ENCODE measurements at places on chromosomes 13 and 19. TPM values are rescaled to one million over a fixed set of nuclear protein-coding genes. Genes with fewer than 3 reads are reported as not detected.

DNA sequence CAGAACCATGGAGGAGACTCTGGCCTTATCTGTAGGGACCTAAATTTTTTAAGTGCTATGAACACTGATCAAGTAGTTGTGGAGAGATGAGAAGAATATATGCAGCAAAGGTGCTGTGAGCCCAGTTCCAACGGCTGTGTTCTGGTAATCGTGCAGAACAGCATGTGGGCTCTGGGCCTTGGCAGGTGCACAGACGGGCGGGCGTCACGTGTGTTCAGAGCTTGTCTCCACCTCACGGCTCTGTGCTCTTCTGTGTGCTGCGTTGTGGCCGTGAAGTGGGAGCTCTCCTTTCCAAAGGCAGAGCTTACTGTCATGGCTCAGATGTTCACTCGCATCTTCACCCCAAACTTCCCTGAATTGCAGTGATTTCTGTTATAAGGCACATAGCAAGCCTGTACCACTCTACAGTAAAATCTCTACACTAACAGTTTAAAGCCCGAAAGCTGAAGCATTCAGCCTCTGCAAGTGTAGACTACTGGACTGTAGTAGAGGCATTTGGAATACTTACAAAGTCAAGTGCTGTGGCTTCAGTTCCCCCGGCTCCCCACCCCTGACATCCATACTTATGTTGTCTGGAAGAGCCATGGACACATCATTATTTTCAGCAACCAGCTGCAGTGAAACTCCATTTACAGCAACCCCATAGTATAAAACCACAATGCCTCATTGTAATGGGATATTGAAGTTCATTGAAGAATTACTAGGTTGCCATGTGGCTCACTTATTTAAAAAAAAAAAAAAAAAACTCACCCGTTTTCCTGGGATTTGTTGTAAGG is 27.5 kb upstream of the TEX29 start:
- no peak for DNase-seq
- H3K36me3 ChIP-seq: peaks cover 7% of the 10 kb centered on the region
- no peaks in the 10 kb centered on the region for H3K27me3 ChIP-seq
- H3K4me1 ChIP-seq: peaks cover 7% of the 10 kb centered on the region
- H3K27ac ChIP-seq: no peak overlapping the region

GRCh38 chr13:44046428-44046827 is 166.7 kb downstream of the LACC1 start:
- no peak for DNase-seq
- no peaks in the 10 kb centered on the region for H3K4me1 ChIP-seq
- no peaks in the 10 kb centered on the region for H3K36me3 ChIP-seq

DNA sequence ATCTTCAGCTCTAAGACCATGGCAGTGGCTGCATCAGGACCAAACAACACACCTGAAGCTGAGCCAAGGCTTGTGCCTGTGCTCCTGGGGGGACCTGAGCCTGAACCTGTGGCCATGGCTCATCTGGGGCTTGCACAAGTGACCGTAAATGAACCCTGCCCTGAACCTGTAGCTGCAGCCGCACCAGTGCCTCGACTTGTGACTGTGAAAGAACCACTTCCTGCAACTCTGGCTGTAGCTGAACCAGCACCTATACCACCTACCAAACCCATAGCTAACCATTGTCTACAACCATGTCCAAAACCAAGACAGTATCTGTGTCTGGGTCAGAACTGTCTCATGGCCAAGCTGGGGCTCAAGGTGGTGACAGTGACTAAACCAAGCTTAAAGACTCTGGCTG is 28.2 kb upstream of the SDHAF1 start:
- no peak overlapping the region for H3K4me3 ChIP-seq
- no peaks in the 10 kb centered on the region for H3K36me3 ChIP-seq
- no peak for DNase-seq
- H3K4me1 ChIP-seq: no peaks in the 10 kb centered on the region
- H3K27ac ChIP-seq: no peak overlapping the region

- no peaks in the 10 kb centered on the region for H3K27me3 ChIP-seq
- no peaks in the 10 kb centered on the region for H3K36me3 ChIP-seq
- H3K4me1 ChIP-seq: no peaks in the 10 kb centered on the region
- H3K27ac ChIP-seq: no peak overlapping the region
- H3K4me3 ChIP-seq: no peak overlapping the region
These were observed 843.0 kb upstream of the ATXN8OS start for GRCh38 chr13:69264362-69265334.

DNA sequence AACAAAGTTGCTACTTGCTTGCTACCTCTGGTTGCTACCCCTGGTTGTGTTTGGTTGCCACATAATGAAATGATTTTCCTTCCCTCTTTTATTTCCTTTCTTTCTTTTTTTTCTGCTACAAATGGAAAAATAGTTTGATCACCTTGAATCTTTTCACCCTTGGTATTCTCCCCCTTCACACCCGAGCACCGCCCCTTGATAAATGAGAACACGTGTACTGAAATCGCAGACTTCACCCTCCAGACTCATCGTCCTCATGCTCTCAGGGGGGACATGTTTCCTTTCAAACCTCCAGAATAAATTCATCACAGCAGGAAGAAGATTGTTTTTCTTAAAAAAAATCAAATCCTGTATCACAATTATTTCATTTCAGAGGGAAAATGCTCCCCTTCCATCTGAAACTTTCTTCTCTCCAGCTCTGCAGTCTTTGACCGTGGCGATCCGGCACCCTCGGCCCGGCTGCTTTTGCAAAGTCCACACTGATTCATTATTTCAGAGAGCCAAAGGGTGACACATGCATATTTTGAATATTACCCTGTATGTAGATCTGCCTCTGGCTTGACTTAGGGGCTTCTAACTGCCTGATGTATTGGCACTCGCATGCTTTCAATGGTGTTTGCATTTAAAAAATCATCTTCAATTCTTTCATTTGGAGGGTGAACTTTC is 222.6 kb upstream of the MAB21L1 start:
- DNase-seq: no peak
- H3K27ac ChIP-seq: no peak overlapping the region
- H3K36me3 ChIP-seq: no peaks in the 10 kb centered on the region
- no peaks in the 10 kb centered on the region for H3K27me3 ChIP-seq

DNA sequence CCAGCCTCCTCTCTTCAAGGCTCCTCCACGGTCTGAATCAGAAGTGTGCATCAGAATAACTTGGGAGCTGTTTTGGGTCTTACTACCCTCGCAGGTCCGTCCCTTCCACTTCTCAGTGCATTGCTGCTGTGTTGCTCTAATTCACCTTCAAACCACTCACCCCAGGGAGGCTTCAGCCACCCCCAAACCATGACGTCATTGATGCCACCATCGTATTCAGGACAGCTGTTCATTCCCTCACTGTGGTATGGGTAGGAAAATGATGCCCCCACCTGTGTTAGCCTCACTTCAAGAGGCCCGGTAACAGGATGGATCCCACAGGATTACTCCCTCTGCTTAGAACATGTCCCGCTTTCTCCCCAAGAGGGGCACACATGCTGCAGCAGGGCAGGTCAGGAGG is 1005.7 kb downstream of the UQCRFS1 start:
- H3K4me1 ChIP-seq: no peaks in the 10 kb centered on the region
- no peaks in the 10 kb centered on the region for H3K27me3 ChIP-seq
- no peak overlapping the region for H3K4me3 ChIP-seq
- no peaks in the 10 kb centered on the region for H3K36me3 ChIP-seq

DNA sequence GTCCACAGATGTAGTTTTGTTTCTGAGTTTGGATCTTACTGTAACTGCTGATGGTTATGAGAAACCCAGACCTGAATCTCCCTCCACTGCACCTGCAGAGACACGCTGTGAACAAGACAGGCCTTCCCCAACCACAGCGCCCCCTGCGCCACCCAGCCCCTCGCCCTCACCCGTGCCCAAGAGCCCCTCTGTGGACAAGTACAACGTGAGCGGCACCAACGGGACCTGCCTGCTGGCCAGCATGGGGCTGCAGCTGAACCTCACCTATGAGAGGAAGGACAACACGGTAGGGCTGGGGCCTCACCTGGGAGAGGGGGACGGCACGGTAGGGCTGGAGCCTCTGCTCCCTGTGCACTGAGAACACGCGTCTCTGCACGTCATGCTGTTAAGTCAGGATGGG is 22.3 kb downstream of the LAMP1 start:
- no peaks in the 10 kb centered on the region for H3K4me1 ChIP-seq
- no peak overlapping the region for H3K27ac ChIP-seq
- peaks cover 16% of the 10 kb centered on the region for H3K36me3 ChIP-seq
- DNase-seq: no peak
- no peak overlapping the region for H3K4me3 ChIP-seq
- no peaks in the 10 kb centered on the region for H3K27me3 ChIP-seq

- no peaks in the 10 kb centered on the region for H3K27me3 ChIP-seq
- DNase-seq: no peak
- no peak overlapping the region for H3K27ac ChIP-seq
- no peak overlapping the region for H3K4me3 ChIP-seq
- H3K4me1 ChIP-seq: no peaks in the 10 kb centered on the region
These were observed 16.5 kb downstream of the RXFP2 start for GRCh38 chr13:31755803-31756212.

Gene KCNRG
- 0.27 TPM for total RNA-seq

Gene POLR1D
- 153 TPM for total RNA-seq

Gene ELAVL1
- total RNA-seq: 155 TPM

Gene KLK4
- total RNA-seq: not detected

- H3K4me3 ChIP-seq: no peak overlapping the region
- H3K36me3 ChIP-seq: no peaks in the 10 kb centered on the region
- no peaks in the 10 kb centered on the region for H3K27me3 ChIP-seq
These were observed 1.9 kb downstream of the SULT2B1 start for GRCh38 chr19:48553676-48554384.
